GM18507 (cell line): ENCODE measurements at places on chromosomes 7 and 10.

- no peak for DNase-seq
These were observed 41.8 kb downstream of the ZCCHC24 start for GRCh38 chr10:79403441-79404230.

- DNase-seq: no peak
These were observed 900.6 kb downstream of the KCNMA1 start for GRCh38 chr10:76736815-76737618.

DNA sequence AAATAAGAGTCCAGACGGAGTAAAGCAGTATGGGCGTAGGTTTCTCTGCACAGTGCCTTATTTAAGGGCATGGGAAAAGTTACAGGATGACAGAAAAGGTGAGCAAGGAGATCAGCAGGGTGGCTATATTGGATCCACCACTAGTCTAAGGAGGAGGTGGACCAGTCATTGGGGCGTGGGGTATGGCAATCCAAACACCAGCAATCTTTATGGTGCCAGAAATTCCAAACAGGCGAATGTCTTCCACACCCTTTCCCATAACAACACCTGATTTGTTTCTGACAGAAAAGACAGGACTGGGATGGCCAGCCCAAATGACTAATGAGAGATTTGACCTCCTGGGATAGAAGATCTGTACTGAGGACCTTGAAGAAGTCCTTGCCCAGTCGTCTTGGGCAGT is 181.8 kb upstream of the MBL2 start:
- no peak for DNase-seq

DNA sequence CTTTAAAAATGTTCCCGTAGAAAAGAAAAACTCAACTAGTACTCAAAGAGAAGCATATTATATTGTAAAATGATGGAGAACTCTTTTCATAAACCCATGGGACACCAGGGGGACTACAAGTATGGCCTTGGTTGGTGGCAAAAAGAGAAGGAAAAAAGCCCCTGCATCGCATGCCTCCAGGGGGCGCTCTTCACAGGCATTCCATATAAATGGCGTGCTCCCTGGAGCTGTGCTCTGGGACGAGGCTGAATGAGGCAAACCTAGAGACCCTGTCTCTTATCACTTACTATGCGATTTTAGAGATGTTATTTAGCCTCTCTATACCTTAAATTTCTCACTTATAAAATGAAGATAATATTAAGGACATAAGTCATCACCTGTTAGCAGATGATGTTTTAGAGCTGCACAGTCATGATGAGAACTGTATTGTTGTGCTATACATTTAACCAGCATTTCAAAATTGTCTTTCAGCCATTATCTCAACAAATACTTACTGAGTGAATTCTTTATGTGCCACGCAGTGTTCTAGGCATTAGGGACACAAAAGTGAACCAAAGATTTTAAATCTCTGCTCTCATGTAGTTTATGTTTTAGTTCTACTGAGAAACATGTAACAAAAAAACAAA is 105.8 kb downstream of the ARHGAP21 start:
- DNase-seq: no peak

- DNase-seq: no peak
These were observed 57.1 kb downstream of the AFAP1L2 start for GRCh38 chr10:114347241-114347640.

DNA sequence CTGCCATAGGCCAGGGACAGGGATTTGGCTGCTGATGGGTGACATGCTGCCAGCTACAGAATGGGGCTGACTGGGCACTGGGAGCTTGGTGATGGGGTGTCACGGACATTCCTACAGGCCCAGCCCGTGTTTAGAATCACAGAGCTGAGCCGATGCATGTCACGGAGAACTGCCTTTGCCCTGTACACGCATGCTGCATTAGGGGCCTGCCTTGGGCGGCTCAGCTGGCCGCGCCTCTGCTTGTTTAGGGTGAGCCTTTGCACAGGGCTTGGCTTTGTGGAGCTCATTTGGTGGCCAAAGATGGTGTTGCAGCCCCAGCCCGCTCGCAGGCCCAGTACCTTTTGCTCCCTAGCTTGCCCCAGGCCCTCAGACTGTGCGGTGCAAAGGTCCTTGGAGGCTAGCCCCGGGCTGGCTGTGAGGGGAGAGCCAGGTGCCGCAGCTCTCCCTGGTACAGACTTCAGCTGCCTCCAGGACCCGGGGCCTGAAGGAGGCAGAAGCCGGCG is 108.4 kb upstream of the BTBD16 start:
- no peak for DNase-seq

- DNase-seq: no peak
These were observed 1155.2 kb upstream of the AUTS2 start for GRCh38 chr7:68442931-68443631.

DNA sequence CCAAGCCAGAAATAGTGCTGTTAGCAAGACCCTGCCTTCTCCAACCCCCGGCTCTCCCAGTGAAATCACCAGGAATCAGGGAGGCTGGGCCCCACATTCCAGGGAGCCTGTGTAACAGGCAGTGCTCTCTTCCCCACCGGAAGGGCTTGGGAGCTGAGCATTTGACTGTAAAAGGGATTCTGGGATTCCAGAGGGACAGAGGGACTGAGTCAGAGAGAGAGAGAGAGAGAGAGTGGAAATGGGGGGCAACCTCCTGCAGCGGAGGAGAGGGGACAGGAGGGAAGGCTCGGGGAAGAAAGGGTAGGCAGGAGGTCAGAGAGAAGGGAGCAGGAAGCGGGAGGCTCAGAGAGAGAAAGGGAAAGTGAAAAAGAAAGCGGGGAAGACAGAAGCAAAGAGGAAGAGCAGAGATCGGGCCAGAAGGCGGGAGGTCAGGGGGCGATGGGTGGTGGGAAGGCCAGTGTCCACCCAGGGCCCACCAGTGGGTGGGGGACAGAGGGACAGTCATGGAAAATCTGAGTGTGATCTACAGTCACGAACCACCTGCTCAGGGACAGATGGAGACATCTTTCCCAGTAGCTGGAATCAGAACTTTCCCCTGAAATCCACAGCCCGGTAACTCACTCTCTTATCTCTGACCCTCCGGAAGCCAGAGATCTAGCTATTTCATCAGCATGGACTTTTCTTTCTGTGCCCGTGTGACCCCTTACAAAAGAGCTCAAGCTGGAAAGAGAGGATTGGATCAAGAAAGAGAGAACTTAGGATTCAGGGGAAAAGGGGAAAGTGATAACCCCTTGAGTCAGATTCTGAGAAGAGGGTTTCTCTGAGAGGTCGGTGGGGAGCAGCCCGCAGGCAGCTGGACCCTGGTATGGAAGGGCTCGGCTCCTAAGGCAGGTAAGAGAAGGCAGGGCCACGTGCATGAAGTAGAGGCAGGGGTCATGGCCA is 4.6 kb upstream of the SERPINE1 start:
- peak; percentile 47 for DNase-seq

DNA sequence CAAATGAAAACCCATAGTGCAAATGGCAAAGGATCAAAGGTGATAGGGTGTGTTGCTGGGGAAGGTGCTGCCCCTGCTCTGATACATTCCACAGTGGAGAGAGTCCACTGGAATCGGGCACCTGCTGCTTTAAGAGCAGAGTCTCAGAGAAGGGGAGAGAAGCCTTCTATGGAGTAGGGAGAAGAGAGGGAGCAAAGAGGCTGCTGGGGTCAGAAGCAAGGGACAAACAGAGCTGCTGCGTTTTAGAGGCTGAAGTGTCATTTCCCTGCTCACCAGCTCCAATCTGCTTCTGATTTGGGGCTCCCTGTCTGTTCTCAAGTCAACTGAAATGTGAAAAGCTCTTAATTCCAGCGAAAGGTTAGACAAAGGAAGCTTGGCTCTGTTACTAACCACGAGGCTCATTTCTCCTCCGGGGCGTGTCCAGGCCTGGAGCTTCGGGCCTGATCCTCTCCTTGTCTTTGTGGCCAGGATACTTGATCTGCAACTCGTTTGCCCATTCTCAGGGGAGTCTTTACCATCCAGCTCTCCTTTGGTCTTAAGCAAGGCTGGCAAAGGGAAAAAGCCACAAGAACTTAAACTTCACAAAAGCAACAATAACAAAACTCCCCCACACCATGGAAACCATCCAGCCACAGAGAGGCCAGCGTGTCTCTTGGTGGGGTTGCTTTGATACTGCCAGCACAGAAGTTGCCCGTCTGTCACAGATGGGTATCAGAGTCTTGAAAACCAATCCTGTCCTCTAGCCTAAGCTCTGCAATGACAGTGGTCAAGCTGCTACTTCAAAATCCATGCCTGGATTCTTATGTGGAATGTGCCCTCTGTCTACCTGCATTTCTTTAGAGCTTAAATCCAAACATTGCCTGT is 692.6 kb downstream of the SUGCT start:
- DNase-seq: no peak

GRCh38 chr7:102439963-102440795 is 6.8 kb downstream of the ORAI2 start:
- DNase-seq: no peak

DNA sequence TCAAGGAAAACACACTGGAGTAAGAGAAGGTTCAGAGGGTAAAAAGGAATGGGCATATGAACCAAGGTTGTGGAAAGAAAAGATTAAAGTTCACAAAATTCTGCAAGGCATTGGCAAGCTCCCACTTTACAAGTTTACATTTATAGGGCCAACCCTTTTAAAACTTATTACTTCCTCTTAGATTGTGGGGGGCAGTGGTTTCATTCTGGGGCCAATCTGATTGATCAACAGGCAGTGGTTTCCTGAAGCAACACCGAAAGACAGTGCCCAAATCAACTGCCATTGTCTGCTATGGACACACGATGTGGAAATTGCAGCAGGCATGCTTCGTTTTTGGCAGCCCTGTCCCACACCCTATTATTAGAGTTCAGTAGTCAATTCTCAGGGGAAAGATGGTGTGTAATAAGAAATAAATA is 154.0 kb downstream of the SGMS1 start:
- no peak for DNase-seq

DNA sequence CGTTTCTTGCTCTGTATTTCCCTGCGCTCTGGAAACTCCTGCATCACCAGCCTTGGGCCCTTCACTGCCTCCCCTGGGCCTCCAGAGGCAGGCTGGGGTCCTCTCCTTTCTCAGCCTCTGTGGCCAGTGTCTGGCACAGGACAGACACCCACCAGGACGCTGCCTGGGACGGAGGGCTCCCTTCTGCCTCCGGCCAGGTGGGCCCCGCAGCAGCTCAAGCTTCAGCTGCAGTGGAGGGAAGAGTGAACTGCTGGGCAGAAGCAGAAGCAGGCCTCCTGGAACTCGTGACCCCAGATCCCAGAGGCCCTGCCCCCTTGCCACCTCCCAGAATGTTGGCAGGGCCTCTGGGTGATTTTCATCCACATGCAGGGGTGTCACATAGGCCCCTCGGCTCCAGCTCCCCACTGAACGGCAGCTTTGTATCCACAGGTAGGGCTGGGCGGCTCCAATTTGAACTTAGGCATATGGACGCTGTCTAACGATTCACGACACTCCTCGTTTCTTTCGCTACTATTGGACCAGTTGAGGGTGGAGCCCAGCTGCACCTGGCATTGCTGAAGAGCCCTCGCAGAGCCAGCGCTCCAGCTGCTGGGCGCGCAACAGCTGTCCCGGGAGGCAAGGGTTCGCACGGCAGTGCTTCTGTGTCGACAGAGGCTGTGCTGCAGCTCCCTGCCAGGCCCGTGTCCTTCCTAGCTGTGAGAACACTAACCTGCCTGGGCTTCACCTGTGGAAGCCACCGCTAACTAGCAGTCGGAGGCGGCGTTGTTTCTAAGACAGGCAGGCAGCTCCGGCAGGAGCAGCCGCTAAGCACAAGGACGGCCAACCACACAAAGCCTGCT is 18.4 kb upstream of the GPR146 start:
- DNase-seq: no peak

DNA sequence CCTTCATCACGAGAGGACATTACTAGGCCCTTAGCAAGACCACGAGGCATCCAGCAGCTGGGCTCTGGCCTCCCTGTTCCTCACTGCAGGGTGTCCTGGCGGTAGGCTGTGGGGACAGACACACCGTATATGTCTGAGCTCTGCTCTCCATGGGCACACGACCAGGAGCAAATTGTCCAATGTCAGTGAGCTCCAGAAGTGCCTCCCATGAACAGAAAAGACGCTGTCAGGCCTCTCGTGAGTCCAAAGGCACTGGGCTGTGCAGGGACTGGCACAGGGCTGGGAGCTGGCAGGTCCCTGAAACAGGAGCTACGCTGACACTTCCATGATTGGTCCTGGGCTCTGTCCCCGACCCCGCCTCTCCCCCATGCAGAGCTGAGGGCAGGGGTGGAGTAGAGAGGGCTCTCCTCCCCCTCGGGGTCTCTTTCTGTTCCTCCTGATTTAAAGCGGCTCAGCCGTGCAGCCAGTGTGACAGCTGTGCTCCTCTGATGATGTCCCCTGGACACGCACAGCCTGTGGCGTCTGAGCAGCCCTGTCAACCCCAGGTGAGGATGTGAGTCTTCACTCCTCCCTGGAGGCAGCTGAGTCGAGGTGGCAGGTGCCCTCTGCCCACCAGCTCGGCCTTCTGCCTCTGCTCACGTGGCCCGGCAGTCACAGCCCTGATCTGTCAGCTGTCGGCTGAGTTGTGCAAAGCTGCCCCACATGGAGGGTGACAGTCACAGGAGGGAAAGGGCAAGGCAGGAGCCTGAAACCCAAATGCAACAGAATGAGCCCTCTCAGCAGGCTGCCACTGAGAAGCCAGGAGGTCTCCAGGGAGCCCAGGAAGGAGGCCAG is 13.0 kb downstream of the ANTXRL start:
- no peak for DNase-seq

DNA sequence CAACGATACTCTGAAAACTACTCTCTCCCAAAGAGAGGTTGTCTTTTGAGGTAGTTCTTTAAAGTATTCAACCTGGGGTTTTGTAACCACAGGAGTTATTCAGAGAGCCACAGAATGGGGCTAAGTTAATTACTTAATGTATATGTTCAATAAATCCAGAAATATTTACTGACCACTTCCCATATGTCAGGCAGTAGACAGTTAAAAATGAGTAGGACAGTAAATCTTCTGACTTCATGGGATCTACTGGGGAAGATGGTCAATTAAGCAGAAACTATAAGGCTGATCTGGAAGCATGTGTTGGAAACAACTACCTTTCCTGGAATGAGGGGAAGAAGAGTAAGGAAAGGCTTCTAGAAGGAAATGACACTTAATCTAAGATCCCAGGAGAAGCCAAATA is 167.7 kb downstream of the MAGI2 start:
- DNase-seq: no peak

DNA sequence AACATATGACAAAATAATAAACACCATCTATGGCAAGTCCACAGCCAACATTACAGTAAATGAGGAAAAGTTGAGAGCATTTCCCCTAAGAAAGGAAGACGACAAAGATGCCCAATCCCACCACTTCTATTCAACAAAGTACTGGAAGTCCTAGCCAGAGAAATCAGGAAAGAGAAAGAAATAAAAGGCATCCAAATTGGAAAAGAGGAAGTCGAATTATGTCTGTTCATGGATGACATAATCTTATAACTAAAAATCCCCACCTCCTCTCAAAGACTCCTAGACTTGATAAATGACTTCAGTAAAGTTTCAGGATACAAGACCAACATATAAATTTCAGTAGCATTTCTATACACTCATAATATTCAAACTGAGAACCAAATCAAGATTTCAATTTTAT is 288.5 kb upstream of the POT1 start:
- DNase-seq: no peak
